ENCODE measurements at places on chromosomes 16 and 17.

DNA sequence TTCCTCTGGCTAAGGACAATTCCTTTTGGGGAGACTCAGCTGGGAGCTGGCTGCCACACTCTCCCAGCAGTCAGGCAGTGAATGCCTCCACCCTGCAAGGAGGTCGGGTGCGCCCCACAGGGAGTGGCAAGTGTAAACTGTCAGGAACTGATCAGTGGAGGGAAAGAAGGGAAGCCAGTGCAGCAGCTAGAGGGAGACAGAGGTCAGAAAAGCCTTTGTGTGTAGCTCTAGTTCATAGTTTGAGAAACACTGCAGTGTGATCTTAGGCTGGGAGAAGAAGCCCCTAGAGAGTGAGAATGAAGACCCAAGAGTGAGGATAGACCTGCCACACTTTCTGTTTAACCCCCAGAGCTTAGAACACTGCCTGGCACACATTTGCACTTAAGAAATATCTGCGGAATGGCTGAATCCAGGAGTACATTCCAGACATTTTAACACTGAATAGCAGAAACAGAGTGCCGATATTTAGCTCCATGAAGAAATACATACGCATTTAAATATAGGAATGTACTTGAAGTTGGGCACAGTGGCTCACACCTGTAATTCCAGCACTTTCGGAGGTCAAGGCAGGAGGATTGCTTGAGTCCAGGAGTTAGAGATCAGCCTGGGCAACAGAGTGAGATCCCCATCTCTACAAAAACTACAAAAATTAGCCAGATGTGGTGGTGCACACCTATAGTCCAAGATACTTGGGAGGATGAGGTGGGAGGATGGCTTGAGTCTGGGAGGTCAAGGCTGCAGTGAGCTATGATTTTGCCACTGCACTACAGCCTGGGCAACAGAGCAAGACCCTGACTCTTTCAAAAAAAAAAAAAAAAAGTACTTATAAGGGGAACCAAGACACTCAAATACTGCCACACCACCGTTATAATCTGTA, 11.1 kb upstream of the SLC5A11 start:
- no peak for DNase-seq

- no peak for DNase-seq
Measured at GRCh38 chr16:68445458-68445857, 2.9 kb downstream of the SMPD3 start.

DNA sequence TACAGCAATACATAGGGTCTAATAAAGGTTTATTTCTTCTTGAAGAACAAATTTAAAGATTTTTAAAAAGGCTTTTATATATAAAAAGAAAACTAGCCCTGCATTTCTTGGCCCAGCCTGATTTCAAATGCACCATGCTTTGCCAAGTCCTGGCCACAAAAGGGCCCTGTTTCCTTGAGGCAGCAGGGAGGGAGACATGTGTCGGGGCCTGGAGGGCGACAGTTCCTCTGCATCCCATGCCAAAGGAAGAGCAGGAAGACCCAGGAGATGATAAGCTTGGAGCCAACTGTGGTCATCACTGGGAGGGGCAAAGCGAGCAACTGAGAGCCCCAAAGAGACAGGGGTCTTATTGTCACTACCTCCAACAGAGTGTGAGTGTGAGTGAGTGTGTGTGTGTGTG, 571.5 kb upstream of the PSMD7 start:
- no peak for DNase-seq

GRCh38 chr17:48052956-48053757, 5.0 kb downstream of the NFE2L1 start:
- DNase-seq = no peak

GRCh38 chr17:3835410-3836229, 10.4 kb downstream of the NCBP3 start:
- no peak for DNase-seq

DNA sequence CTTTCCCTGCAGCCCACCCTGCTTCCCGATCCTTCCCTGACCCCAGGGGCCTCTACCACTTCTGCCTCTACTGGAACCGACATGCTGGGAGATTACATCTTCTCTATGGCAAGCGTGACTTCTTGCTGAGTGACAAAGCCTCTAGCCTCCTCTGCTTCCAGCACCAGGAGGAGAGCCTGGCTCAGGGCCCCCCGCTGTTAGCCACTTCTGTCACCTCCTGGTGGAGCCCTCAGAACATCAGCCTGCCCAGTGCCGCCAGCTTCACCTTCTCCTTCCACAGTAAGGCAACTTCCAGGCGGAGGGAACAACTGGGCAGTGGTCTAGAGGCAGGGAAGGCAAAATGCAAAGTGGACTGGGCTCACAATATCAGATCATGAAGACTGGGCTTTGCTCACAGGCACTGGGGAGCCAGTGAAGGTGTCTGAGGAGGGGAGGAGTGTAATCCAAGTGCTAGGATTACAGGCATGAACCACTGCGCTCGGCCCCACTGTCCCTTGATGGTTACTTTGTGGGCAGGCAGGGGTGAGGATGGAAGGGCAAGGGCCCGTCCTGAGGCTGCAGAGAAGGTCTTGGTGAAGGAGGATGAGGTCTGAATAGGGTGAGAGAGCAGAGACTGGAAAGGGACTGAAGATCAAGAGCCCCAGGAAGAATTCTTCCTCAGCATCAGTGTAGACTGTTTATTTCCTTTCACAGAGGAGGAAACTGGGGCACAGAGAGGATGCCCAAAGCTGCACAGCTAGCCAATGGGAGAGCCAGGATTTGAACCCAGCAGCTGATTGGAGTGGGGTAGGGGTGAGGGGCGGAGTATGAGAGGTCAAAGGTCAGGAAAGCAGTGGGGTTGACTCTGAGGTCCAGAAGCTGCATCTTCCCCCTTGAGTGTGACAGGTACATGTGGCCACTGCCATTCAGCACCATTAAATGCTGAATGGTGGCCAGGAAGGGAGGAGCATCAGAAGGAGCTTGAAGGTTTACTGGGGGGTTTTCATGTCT, 16.5 kb upstream of the ADGRG3 start:
- no peak for DNase-seq

DNA sequence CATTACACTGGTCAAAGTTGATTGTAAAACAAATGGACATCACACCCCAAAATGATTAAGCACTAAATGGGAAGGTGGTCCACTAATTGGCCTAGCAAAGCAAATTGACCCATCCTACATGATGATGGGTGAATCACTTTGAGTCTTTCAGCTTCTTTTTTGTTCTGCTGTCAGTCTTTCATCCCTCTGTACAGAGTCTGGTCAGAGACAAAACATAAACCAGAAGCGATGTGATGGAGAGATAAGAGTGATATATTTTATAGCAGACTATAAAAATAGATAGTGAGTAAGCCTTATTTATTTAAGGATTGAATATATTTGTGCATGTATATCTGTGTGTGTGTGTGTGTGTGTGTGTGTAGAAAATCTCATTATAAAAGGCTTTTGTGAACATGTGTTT, 618.4 kb upstream of the SOX9 start:
- DNase-seq = no peak

DNA sequence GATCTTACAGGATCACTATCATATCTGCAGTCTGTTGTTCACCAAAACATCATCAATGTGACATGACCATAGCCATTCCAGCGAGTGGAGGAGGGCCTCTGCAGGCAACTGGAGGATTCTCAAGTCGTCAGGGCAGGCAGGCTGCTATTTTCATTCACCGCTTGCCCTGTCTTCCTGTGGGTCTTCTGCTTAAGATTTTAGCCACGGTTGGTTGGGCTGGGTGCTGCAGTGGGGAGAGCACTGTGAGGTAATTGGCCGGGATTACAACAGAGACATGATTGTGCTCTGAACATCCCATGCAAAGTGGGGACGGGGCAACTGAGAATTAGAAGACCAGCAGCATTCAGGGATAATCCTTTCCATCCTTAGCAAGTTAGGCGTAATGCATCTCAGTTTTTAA, 245.9 kb downstream of the CPPED1 start:
- DNase-seq = no peak

GRCh38 chr16:66905633-66906539, 12.8 kb downstream of the CDH16 start:
- peak; percentile 23 for DNase-seq

GRCh38 chr17:76901542-76902197, 33.5 kb downstream of the MGAT5B start:
- no peak for DNase-seq

GRCh38 chr16:10667239-10667638, 27.5 kb downstream of the TEKT5 start:
- DNase-seq = no peak

DNA sequence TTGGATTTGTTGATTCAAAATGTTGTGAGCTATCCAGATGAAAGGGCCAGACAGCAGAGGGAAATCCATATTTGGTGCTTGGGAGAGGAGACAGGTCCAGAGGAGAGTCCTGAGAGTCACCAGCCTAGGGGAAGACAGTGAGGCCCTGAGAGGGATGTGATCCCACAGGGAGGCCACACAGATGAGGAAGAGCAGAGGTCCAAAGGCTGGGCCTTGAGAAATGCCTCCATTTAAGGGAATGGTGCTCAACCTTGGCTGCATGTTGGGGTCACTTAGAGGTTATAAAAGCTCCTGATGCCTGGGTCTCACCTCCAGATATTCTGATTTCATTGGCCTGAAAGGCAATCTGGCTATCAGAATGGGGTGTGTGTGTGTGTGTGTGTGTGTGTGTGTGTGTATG, 194.9 kb downstream of the UTP18 start:
- DNase-seq = no peak

DNA sequence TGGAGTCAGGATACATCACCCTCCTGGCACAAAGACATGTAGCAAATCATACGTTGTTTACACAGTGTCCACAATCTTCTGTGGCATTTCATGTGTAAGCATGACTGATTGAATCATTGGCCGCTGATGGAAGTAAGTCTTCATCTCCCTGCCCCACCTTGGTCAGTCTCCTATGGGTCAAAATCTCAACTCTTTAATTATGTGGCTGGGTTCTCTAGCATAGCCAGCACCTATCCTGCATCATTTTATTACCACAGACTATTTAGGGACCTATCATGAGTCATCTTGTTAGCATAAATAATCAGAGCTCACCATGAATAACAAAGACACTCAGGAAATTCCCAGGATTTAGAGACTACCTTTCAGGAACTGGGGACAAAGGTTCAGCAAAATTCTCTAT, 15.9 kb downstream of the TANC2 start:
- DNase-seq = no peak

DNA sequence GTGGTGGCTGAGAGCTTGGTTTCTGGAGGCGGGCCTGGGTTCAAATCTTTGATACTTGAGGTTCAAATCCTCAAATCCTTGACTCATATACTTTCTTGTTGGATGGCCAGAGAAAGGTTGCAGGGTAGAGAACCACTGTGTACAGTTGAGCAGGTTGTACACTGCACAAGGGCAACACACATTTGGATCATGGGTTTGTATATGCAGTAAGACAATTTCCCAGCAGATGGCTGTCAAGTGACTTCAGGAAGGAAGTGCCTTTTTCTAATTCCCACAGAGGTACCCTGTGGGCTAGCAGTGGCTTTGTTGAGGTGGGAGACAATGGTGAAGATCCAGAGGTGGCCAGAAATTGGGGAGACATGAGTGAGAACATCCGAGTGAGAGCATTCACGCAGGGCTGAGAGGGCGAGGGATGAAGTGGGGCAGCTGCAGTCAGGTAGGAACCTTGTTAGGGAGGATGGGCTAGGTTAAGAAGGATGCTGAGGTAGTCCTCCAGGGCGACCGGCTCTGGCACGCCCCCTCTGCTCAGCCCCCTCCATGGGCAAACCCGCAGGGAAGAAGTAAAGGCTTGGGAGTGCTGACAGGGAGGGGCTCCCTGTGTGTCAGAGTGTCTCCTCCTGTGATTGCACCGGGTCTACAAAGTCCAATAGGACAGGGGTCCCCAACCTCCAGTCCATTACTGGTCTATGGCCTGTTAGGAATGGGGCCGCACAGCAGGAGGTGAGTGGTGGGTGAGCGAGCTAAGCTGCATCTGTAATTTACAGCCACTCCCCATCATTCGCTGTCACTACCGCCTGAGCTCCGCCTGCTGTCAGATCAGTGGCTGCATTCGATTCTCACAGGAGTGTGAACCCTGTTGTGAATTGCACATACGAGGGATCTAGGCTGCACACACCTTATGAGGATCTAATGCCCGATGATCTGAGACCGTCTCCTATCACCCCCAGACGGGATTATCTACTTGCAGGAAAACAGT, 2.7 kb downstream of the C16orf89 start:
- DNase-seq = no peak

GRCh38 chr16:87126403-87127025, 190.7 kb downstream of the C16orf95 start:
- DNase-seq = no peak

GRCh38 chr17:45820052-45820780, 24.5 kb upstream of the SPPL2C start:
- DNase-seq = no peak

DNA sequence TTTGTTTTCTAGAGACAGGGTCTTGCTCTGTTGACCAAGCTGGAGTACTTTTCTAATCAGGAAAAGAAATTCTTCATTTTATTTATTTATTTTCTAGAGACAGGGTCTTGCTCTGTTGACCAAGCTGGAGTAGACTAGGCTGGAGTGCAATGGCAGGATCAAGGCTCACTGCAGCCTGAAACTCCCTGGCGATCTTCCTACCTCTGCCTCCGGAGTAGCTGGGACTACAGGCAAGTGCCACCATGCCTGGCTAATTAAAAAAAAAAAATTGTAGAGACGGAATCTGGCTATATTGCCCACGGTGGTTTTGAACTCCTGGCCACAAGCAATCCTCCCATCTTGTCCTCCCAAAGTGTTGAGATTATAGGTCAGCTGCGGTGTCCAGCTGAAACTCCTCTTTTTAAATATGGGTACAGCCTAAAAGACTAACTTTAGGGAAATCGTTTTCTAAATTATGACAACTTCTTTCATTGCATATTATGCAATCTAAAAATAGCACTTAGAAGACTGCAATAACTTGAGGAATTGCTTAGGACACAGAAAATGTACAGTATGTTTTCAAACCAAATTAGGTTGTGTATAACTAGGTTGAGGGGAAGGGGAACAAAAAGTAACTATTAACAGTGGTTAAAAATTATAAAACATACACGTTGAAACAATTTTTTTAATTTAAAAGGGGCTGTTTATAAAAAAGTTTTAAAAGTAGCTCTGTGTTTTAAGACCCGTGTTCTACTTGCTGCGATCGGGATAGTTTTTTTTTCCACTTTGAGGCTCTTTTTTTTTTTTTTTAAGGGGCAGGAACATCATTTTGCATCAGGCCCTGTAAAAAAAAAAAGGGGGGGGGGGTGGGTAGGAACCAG, 4.7 kb downstream of the PRAC1 start:
- no peak for DNase-seq

DNA sequence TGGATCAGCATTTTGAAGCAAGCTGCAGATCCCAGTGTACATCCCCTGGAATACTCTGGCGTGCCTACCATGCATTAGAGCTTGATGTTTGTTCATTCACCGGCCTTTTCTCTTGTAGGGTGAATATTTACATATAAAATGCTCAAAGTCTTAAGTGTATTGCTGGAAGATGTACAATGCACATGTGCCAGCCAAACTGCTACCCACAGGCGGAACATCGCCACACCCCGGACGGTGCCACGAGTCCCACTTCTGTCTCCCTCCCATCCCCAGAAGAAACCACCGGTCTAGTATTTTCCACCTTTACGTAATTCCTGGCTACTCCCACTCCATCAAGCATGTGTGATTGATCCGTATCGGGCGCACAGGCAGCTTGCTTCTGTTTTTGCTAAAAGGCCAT, 4.1 kb downstream of the SLC38A8 start:
- DNase-seq = no peak

Measured in activated CD4-positive, alpha-beta T cell treated with anti-CD3 and anti-CD28 coated beads, Interleukin-2, amount 50 U/mL, for 4 hours (primary cell).